Stimulated activated CD4-positive, alpha-beta T cell treated with anti-CD3 and anti-CD28 coated beads, Interleukin-2, amount 100 ng/mL, for 4 hours (primary cell): ENCODE measurements at places on chromosomes 4 and X.

- DNase-seq = no peak
These were observed 420.4 kb downstream of the GBA3 start for GRCh38 chr4:23113104-23113503.

DNA sequence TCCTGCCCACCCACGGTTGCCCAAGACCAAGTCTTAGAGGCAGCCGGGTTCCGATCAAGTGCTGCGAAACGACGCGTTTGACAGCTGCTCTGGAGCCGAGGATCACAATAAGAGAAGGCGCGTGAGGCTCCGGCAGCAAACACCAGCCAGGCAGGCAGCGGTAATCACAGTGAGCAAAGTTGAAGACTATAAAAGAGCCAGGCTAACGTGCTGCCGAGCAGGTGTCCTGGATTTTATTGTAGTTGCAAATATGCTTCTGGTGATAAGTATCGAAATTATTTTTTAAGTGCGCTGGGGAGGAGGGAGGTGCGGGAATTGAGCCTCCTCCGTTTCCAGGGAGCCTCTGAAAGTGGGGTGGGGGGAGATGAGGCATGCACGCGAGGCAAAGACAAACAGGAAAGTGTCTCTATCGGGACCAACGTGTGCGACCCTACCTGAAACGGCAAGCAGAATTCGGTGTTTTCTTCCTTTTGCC lies 590 bp downstream of the GABRA2 start:
- no peak for DNase-seq

GRCh38 chr4:5511791-5512190 lies 196.6 kb downstream of the EVC2 start:
- no peak for DNase-seq

DNA sequence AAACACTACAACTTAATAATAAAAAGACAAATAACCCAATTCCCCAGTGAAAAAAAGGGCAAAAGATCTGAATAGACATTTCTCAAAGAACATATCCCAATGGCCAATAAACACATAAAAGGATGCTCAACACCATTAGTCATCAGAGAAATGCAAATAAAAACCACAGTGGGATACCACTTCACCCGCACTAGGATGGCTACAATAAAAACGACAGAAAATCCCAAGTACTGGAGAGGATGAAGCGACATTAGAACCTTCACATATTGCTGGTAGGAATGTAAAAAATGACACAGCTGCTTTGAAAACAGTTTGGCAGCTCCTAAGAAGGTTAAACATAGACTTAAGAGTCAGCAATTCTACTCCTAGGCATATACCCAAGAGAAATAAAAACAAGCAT lies 140.6 kb upstream of the ARX start:
- no peak for DNase-seq

DNA sequence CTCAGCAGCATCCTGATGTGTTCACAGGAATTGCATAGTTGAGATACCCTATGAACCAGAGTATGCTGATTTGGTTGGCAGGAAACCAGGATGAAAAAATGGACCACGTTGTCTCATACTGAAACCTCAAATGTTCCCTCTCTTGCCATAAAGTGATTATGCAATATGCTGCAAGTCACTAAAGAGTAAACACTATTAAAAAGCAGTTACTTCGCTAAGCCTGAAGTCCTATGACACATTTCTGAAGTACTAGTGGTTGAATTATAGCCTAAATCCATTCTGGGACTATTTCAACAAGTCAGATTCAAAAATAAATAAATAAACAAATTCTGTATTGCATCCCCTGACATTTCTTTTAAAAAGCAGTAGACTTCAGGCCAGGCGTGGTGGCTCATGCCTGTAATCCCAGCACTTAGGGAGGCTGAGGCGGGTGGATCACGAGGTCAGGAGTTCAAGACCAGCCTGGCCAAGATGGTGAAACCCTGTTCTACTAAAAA lies 106.0 kb upstream of the NAP1L5 start:
- DNase-seq = no peak

DNA sequence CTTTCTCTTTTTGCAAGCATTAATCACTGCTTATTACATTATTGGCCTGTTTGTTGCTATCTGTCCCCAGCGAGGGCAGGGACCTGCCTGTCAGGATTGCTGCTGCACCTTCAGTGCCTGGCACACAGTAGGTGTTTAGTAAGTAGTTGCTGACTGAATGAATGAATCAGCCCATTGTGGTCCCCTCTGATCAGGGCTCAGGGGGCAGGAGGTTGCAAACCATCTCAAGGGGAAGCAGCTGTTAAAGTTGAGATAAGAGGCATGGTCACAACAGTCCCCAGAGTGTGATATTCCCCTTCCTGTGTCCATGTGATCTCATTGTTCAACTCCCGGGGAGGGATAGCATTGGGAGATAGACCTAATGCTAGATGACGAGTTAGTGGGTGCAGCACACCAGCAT lies 85.4 kb downstream of the WFS1 start:
- no peak for DNase-seq

GRCh38 chr4:142449771-142450373 lies 396.2 kb downstream of the INPP4B start:
- no peak for DNase-seq

DNA sequence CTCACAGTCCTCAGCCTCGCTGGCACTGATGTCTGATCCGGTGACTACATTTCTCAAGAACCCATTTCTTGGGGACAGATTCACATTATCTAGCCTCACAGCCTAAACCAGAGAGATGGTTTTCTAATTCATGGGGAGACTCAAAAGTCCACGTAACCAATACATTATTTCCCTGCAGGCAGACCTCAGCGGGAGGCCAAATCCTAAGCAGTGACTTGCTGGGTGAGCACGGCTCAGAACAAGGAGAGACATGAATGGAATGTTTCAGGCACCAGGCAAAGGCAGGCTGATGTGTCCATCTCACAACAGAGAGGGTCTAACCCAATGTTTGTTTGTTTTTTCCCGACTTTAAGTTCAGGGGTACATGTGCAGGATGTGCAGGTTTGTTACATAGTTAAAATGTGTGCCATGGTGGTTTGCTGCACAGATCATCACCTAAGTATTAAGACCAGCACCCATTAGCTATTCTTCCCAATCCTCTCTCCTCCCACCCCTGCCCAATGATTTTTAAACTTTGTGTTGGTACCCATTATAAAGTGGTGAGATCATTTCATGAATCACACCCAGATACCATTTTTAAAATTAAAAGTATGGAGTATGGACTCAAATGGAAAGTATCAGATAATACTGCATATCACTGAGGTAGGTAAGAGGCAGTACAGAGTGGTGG lies 53.3 kb downstream of the SCD5 start:
- no peak for DNase-seq

GRCh38 chrX:131741103-131741581 lies 197.3 kb downstream of the OR13H1 start:
- no peak for DNase-seq

- DNase-seq = no peak
These were observed 10.0 kb upstream of the HS3ST1 start for GRCh38 chr4:11438647-11439046.

DNA sequence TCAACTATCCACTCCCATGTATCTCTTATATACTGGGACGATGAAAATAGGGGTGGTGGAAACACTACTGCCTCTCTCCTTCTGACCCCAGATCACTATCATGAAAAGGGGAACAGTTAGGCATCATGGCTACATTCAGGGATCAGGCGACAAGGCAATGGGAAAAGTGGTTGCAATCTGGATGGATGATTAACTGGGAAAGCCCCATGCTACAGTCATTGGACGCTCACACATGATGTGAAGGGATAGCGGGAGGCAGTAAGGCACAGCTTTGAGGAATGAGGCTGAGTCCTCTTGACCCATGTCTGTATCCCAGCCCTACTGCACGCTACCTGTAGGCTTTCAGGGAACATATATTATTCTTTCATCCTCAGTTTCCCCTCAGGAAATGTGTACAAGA lies 10.2 kb downstream of the GASK1B start:
- DNase-seq = no peak

DNA sequence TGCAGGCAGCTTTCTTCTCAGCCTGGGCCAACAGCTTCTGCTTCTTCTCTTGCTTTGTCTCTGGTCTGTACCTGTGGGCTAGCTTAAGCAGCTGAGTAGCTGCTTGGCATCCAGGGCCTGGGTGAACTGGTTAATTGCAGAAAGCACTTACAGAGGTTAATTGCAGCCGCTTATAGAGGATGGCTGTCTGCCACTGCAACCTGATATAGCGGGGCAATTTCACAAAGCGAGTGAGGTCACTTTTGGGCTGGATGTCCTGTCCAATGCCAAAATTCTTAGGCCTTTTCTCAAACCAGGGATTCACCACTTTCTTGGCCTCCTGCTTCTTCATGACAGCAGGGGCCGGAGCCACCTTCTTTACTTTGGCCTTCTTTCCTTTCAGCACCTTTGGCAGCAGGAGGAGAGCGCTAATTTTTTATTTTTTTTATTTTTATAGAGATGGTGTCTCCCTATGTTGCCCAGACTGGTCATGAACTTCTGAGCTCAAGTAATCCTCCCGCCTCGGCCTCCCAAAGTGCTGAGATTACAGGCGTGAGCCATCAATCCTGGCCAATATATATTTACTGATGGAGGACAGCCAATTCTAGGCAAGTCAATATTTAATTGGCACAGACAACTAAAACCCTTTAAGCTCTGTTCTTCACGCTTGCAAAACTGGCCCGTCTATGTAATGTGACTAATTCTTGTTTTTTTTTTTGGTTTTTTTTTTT lies 61.0 kb downstream of the ENOPH1 start:
- no peak for DNase-seq

GRCh38 chrX:44747317-44747716 lies 96.5 kb upstream of the DUSP21 start:
- DNase-seq = no peak

DNA sequence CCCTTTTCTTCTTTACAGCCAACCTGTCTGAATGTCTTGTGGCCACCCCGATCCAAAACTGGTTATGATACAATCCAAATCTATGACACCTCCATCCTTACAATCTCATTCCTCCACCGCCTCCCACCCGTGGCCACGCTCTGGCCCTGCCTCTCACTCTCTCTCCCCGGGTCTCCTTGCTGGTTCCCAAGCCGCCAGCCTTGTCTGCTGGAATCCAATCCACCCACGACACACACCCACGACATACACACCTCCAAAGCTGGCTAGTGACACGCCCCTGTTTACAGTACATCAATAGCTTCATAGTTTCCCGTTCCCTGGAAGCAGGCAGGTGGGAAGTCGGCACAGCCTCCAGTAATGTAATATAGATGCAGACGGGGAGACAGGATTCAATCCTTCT lies 99.0 kb downstream of the WFS1 start:
- DNase-seq = no peak

DNA sequence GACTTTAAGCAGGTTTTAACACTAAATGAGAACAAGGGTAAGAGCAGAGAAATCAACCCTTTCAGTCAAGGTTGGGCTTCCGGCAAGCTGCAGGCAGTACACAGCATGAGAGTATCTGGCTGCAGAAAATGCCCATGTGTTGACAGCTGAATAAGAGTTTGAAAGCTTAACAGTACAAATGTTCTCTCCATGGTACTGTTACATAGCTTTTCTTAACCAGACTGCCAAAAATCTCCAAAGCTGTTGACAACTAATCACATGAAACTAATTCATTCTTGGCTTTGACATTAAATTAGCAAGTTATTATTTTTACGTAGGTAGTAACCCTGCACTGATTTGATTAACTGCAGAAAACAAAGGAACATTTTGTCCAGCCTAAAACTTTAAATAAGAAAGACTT lies 153.5 kb downstream of the SLC10A7 start:
- no peak for DNase-seq

- no peak for DNase-seq
These were observed at the start of gene TMEM35A for GRCh38 chrX:101078716-101079598. TMEM35A (plus strand) TSS chrX:101078879; CDS start chrX:101079003, 124 bp downstream.

- DNase-seq = no peak
These were observed 235.4 kb downstream of the MGST2 start for GRCh38 chr4:139900964-139901376.
